T-helper 17 cell (primary cell): ENCODE measurements at places on chromosomes 6 and 20.

GRCh38 chr6:11172501-11173327 is 59.8 kb downstream of the NEDD9 start:
- peak overlapping the region; percentile 59 for H3K4me3 ChIP-seq
- H3K27me3 ChIP-seq = no peaks in the 10 kb centered on the region

DNA sequence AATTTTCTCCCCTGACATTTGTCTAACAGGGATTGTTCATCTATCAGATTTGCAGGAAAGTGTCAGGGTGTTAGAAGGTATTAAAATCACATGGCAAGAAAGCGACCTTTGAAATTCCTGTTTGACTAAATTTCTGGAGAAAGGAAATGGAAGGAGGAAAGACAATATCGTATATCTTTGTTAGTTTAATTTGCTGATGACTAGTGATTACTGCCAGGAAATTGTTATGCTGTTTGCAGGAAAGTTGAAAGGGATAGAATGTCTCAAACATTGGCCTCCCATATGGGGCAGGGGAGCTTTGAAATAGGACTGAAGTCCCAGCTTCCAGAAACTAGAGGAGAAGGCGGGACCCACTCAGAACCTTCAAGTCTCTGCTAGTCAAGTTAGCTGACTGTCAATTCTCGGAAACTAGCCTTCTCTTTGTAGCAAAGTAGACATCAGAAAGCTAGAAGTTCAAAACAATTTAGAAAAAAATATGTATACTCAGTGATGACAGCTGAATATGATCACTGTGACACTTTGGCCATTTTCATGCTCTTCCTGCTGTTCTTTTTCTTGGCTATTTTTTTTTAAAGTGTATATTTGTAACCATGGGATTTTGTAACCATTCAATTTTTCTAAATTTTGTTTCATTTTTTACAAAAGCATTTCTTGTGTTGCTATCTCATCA is 53.4 kb upstream of the RALGAPA2 start:
- DNase-seq = no peak
- peaks cover 40% of the 10 kb centered on the region for H3K27me3 ChIP-seq
- no peak overlapping the region for H3K27ac ChIP-seq
- H3K36me3 ChIP-seq = no peaks in the 10 kb centered on the region
- no peak overlapping the region for H3K4me3 ChIP-seq

GRCh38 chr20:59149678-59150504 is 13.7 kb upstream of the ZNF831 start:
- H3K4me1 ChIP-seq = peaks cover 86% of the 10 kb centered on the region
- DNase-seq = peak; percentile 64
- H3K36me3 ChIP-seq = peaks cover 10% of the 10 kb centered on the region
- H3K27me3 ChIP-seq = no peaks in the 10 kb centered on the region

GRCh38 chr6:111971866-111972532 is 81.9 kb upstream of the CCN6 start:
- H3K4me3 ChIP-seq = no peak overlapping the region
- no peak for DNase-seq
- H3K27ac ChIP-seq = peak overlapping the region; percentile 98
- peaks cover 18% of the 10 kb centered on the region for H3K4me1 ChIP-seq

DNA sequence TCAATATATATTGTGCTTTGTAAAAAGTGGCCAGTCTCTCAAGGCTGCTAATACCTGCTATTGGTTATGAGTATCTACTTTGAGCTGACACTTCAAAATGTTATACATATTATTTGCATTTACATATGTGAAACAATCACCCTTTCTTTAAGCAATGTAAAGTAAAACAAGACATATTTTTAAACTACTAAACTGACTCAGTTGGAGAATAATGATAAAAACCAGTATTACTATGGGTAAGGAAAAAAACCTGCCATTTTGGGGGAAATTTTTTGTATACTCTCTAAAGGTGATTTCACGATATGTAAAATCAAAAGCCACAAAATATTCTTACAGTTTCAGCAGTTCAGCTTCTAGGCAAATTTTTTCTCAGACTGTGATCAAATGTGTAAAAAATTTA is 232.3 kb downstream of the PRL start:
- DNase-seq = no peak
- no peak overlapping the region for H3K4me3 ChIP-seq
- H3K36me3 ChIP-seq = no peaks in the 10 kb centered on the region
- no peak overlapping the region for H3K27ac ChIP-seq
- no peaks in the 10 kb centered on the region for H3K27me3 ChIP-seq

DNA sequence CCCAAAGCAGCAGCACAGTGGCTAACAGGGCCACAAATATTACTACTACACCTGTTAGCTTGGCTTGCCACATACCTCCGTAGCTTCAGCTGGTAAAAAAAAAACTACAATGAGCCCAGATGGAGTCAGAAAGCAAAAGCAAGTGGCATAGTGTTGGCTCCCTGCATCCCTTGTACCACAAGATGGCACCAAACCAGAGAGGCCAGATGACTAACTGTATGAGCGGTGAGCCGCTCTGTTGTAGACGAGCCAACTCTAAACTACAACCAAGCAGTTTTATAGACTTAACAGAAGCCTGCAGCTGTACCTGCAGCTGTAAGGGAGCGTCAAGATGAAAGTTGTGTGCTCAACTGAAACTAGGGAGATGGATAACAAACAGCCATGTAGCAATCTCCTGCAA is 84.5 kb upstream of the MCHR2 start:
- no peaks in the 10 kb centered on the region for H3K4me1 ChIP-seq
- H3K27me3 ChIP-seq = peaks cover 21% of the 10 kb centered on the region

DNA sequence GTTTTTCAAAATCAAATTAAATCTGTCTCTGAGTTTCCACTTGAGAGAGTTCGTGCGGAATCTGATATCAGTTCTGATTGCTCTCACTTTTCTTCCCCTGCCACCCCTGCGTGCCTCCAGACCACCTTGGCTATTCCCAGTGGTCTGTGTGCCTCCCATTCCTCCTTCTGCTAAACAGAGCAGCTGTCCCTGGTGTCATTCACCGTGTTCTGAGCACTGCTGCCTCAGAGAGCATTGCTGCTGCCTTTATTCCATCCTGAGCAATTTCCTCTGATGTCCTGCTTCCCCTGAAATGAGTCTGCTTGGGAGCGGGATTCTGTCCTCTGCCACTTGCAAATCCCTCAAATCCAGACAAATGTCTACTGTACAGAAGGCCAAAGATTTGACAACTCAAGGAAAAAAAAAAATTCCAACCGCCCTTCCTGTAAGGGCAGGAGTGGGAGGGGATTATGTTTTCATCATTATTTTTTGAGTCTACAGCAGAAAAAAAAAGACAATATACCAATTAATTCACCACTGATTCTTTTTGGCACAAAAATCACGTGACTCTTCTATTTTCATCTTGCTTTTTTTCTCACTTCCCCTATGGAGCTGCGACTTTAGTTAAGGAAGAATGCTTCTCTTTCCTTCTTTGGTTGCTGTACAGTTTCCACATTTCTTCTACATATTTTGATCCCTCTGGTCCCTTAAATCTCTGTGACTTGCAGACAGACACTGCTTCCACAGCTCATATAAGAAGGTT is 833.0 kb downstream of the EPHA7 start:
- no peaks in the 10 kb centered on the region for H3K36me3 ChIP-seq
- DNase-seq = no peak
- H3K4me1 ChIP-seq = no peaks in the 10 kb centered on the region
- H3K27ac ChIP-seq = no peak overlapping the region

DNA sequence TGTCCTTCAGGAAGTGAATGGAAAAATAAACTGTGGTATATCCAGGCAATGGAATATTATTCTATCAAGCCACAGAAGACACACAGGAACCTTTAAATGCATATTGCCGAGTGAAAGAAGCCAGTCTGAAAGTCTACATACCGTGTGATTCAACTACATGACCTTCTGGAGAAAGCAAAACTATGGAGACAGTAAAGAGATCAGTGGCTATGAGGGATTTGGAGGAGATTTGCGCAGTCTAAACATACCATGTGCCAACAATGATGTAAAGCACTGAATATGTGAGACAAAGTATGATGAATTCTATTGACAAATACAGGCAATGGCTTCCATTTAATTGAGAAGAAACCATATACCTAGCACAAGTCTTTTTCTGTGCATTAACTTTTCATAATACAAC is 518.3 kb upstream of the ZNF337 start:
- no peak overlapping the region for H3K27ac ChIP-seq
- no peak overlapping the region for H3K4me3 ChIP-seq
- peaks cover 2% of the 10 kb centered on the region for H3K4me1 ChIP-seq

DNA sequence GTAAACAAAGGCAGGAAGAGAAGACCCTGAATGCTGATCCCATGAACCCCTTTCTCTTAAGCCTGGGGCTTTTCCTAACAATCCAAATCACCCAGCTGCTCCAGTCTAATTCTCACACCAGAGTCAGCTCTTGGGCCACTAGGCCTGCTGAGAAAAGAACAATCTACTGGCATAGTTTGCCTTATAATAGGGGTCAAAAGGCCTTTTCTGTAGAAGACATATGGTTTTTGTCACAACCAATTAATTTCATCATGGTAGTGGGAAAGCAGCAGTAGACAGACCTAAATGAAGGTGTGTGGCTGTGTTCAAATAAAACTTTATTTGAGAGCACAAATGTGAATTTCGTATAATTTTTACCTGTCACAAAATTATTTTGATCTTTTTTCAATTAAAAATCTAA is 994.7 kb upstream of the EPHA7 start:
- no peak overlapping the region for H3K27ac ChIP-seq
- no peak for DNase-seq
- no peaks in the 10 kb centered on the region for H3K36me3 ChIP-seq

GRCh38 chr6:75693534-75693933 is 55.5 kb upstream of the MYO6 start:
- no peaks in the 10 kb centered on the region for H3K27me3 ChIP-seq
- H3K36me3 ChIP-seq = peaks cover 2% of the 10 kb centered on the region
- H3K27ac ChIP-seq = no peak overlapping the region
- no peak for DNase-seq
- H3K4me1 ChIP-seq = no peaks in the 10 kb centered on the region
- no peak overlapping the region for H3K4me3 ChIP-seq

DNA sequence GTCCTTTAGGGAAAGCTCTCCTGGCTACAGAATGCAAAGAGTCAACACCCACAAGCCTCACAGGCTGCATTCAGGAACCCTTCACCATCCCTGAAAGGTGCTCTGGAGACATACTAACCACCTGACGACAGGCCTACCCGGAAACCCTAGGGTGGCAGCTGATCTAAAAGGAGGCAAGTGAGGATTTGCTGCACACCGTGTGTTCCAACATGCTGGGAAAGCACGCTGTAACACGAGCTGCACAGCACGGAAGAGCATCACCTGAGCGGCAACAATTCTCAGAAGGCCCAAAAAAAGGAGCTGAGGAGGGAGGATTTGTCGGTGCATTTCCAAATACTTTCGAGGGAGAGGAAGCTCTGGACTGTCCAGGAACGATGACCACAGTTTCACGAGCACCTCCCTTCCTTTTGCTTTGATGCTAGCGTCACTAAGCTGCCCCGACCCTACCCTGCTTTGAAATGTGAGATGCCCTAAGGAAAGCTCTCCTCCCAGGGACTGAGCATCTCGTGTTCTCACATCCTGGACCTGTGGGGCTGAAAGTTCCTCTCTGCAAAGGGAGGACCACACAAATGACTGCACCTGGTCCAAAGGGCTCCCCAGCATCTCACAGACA is 87.0 kb downstream of the PPP1R3G start:
- no peak for DNase-seq
- peaks cover 25% of the 10 kb centered on the region for H3K4me1 ChIP-seq
- H3K4me3 ChIP-seq = no peak overlapping the region
- no peaks in the 10 kb centered on the region for H3K27me3 ChIP-seq
- peak overlapping the region; percentile 92 for H3K27ac ChIP-seq

DNA sequence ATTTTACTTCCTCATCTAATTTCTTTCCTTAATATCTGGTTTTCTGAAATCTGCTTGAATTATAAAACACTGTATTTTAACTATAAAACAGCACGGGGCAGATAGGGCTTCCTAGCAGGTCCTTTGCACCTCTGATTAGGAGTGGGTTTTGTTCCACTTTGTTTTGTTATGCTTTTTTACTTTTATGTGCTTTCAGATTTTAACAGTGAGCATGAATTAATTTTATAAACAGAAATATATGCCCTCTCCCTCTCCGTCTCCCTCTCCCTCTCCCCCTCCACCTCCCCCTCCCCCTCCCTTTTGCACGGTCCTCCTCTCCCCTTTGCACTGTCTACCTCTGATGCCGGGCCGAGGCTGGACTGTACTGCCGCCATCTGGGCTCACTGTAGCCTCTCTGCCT is 14.3 kb downstream of the GPX6 start:
- no peak for DNase-seq
- no peak overlapping the region for H3K27ac ChIP-seq
- no peak overlapping the region for H3K4me3 ChIP-seq

DNA sequence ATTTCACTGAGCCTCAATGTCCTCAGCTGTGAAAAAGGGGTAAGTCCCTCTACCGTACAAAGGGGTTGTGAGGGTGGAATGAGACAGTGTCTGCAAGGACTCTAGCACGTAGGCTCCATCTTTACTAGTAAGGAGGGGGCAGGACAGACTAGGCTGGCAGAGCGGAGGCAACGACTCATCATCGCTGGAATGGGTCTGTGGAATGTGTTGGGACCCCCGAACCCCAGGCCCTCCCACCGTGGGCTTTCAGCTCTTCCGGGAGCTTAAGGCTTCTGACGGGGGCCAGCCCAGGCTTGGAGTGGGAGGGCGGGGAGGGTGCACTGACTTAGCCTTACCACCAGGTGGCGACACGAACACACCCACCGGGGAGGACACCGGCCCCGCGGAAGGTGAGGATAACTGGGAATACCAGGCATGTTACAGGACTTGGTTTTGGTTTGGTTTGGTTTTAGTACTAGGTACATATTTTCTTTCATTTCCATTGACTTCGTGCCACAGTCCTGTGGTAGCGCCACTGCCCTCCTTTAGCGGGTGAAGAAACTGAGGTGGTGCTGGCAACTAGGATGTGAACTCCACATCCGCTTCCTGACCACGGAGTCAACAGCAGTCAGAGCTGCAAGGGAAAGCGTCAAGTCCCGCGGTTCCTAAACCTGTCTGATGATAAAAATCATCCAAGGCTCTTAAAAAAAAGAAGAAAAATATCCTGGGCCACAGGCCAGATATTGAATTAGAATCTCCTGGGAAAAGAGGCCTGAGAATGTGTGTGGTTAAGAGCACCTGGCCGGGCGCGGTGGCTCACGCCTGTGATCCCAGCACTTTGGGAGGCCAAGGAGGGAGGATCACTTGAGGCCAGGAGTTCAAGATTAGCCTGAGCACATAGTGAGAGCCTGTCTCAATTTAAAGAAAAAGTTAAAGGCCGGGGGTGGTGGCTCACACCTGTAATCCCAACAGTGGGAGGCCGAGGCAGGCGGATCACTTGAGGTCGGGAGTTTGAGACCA is 10.3 kb upstream of the TULP1 start:
- peak overlapping the region; percentile 62 for H3K4me3 ChIP-seq
- no peaks in the 10 kb centered on the region for H3K27me3 ChIP-seq
- no peaks in the 10 kb centered on the region for H3K36me3 ChIP-seq
- H3K4me1 ChIP-seq = peaks cover 16% of the 10 kb centered on the region
- peak overlapping the region; percentile 78 for H3K27ac ChIP-seq

DNA sequence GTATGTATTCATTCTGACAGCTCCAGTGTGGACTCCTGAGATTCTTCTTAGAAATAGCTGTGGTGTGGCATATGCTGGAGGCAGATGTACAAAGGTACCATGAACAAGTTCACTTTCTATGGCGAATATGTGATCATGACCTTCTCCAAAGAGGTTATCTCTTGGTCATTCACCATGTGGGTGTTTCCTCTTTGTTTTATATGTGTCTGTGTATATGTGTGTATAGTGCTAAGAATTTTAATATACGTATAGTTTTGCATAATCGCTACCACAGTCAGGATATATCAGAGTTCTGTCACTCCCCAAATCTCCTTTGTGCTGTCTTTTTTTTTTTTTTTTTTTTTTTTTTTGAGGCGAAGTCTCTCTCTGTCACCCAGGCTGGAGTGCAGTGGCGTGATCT is 47.1 kb downstream of the PHACTR2 start:
- peaks cover 10% of the 10 kb centered on the region for H3K4me1 ChIP-seq
- no peak overlapping the region for H3K4me3 ChIP-seq

GRCh38 chr20:31516651-31517050 is 2.4 kb downstream of the HM13 start:
- peaks cover 17% of the 10 kb centered on the region for H3K4me1 ChIP-seq
- no peak overlapping the region for H3K27ac ChIP-seq
- H3K27me3 ChIP-seq = no peaks in the 10 kb centered on the region
- DNase-seq = no peak
